Fibroblast of skin of right quadriceps (primary cell): ENCODE measurements at places on chromosomes 12 and 14.

DNA sequence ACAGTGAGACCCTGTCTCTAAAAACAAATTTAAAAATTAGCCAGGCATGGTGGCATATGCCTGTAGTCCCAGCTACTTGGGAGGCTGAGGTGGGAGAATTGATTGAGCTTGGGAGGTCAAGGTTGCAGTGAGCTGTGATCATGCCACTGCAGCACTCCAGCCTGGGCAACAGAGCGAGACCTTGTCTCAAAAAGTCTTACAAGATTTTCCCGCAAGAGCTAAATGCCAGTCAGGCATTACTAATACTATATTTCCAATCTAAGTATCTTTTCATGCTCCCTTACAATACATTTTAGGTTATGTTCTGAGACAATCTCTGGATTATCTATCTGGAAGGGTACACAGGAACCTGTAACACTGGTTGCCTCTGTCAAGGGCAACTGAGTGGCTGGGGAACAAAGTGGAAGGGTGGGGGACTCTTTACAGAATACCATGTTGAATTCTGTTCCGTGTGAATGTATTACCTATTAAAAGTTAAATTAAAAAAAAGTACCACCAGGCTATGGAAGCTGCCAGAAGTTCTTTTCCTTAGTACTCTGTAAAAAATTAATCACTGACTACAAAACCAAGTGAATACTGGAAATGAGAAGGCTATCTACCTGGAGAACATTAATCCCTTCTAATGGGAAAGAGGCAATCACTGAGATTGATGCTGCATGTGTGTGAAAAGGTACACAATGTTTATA is 56.7 kb downstream of the BTBD7 start:
- DNase-seq = no peak

GRCh38 chr12:29565727-29566126 is 68.2 kb upstream of the OVCH1 start:
- no peak for DNase-seq

DNA sequence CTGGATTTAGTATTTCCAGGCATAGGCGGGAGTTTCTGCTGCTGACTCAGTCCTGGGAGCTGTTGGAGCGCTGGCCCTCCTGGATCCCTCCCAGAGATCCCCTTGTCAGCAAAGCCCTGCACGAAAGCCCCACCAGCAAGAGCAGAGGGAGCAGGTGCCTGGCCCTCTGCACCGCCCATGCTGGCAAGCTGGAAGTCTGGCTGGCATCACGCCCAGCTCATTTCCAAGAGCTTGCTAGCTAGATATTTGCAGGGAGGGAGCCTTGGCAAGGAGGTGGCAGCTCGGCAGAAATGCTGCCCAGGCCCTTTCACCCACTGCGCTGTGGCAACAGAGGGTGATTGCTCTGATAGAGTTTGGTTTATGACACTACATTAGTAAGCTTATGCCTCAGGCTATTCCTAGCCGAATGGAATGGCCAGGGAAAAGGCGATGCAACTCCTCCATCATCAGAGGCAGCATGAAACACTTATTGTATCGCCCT is 193.9 kb downstream of the EMP1 start:
- DNase-seq = peak; percentile 44

GRCh38 chr14:53668897-53669296 is 287.7 kb downstream of the BMP4 start:
- peak; percentile 83 for DNase-seq

DNA sequence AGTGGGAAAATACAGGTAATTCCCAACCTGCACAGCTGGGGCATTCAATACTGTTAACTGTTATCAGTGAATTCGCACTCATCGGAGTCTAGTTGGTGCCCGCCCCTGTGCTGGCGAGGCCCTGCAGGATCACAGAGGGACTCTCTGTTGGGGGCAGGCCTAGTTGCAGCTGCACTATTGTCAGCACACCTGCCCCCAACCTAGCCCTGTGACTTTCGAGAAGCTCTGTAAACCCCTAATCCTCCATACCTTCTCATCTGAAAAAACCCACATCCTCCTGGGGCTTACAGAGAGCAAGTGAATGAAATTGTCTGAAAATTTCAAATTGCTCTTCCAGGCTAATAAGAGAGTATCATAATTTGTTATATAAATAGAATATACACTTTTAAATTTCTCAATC is 132.2 kb upstream of the NUDT4 start:
- DNase-seq = no peak

DNA sequence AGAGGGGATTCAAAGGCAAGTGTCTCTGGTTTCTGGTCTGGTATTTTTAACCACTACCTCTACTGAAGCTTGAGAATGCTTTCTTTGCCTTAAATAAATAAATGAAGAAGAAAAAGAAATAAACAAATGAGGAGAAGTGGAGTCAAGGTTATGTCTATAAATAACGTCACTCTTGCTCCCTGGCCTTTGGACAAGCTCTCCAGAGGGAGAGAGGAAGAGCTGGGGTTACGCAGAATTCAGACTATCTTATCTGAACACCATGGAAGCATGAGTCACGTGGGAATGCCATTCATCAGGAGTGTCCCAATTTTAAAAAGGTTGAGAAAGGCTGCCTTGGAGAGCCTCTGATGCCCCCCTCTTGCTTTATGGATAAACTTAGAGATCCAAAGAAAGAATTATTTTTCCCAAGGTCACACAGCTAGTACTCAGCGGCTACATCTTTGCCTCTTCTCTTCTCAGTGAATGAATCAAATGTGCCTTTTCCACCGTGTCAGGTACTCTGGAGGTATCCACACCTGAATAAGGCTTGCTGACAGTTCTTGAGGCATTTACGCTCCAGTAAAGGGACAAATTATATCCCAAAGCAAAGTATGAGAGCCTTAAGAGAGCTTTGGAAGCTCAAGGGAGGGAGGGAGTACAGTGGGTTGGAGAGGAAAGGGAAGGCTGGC is 12.9 kb upstream of the MSI1 start:
- no peak for DNase-seq

DNA sequence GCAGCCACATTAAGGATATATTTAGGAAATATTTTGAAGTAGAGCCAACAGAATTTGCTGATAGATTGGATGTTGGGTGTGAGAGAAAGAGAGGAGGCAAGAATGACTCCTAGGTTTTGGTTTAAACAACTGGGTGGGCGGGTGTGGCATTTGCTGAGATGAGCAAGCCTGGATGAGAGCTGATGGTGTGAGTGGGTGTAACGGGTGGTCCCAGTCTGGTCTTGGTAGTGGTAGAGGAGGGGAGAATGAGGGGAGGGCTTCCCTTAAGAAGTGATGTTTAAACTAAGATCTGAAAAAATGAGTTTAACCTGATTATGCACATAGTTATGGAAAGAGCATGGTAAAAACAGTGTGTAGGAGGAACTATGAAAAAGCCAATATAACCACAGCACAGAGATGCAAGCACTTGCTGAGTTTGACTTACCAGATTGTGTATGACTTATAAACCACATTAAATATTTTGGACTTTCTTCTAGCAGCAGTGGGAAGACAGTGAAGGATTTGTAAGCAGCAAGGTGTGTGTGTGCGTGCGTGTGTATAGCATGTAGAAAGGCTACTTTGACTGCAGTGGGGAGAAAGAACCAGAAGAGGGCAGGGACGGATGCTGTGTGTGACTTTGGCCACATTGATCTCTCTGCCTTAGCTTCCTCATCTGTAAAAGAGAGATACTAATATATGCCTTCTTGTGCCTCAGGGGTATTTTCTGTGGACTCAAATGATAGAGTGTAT is 139.7 kb downstream of the PRIMA1 start:
- DNase-seq = no peak

GRCh38 chr14:99278836-99279235 is 6.8 kb upstream of the BCL11B start:
- no peak for DNase-seq

DNA sequence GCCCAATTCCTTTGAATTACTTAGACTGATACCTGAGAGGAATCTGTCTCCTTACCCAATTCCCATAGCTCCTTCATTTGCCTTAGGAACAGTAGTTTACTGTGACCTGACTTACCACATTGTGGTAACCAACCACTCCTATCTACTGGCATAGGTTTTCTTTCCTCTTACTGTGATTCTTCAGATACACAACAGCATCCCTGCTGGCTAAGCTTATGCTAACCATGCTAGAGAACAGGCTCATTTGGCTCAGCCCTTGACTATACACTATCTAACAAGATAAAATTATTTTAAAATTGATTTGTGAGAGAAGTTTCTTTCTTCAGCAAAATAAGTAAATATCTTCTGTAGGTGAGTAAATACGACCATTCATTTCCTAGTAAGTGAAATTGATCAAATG is 320.4 kb upstream of the DDHD1 start:
- no peak for DNase-seq

DNA sequence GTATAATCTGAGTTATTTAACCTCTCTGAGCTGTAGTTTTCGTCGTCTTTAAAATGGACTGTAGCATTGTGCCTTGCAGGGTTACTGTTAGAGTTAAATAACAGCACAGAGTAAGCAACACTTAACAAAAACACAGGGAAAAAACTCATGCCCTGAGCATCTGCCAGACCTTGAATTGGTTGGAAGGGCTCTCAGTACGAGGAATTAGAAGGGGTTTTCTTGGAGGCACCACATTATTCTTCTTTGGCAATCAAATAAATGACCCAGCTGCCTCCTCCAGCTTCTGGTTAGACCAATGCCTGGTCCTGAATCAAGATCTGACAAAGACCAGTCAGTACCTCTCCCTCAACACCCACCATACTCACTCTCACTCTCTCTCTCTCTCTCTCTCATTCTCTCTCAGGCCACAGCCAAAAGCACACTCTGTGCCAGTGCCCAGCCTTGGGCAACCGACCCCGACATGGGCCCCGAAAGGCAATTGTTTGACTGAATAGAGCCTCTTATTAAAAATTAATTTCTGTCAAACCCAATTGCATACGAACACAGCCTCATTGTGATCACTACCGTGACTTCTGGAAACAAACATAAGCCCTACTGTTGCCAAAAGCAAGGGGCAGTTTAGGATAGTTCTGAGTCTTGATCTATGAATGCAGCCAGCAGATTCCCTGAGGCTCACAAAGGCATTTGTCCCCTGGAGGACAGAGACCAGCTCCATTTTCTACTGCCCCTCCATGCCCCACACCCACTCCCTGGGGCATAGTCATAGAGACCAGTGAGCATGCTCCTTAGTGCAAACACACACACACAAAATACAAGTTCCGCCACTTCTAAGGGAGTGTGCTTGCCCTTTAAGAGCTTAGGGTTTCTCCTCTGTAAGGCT is 23.9 kb downstream of the DUSP6 start:
- no peak for DNase-seq

DNA sequence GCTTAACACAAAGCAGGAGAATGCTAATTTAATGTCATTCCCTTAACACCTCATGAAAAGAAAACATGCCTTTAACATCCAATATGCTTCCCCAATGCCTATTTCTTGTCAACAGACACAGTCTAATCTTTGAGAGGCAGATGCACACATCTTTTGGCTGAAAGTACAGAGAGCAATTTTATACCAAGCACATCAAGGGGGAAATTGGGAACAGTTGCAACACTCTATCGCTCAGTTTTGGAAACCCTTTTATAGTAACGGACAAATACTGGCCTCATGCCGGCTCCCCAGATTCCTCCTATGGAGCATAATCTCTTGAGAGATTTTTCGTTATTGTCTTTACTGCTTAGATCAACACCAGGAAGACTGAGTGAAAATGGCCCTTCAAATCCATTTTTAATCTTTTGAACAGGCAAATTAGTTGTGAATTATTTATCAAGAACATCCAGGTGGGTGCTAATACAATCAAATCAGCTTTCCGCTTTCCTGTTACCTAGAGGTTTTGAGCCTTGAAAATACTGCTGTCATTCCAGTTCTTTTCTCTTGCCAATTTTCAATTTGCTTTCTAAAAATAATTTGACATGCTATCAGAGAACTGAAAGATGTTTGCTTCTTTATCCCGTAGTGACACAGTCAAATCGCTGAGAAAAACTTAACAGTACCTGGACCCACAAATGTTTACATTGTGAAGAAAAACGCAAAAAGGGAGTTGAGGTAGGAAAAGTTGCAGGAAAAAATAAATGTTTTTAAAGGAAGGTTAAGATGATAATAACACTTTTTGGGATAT is 60.7 kb upstream of the CAND1 start:
- no peak for DNase-seq

DNA sequence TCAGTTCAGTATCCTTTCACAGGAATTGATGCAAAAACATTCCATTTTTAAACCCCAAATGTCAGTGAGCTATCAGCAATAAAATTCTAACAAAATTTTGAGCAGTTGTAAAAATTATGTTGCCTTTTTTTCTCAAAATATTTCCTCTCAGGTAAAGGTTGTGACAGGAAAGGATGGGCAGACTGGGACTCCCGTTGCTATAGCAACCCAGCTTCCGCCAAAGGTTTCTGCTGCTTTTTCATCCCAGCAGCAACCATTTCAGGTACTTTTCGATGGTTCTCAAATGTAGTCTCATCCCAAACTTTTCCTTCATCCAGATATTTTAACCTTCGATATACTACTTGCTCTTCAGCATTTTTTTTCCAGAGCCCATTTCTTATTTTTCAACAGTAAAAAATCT is 13.6 kb downstream of the EP400 start:
- DNase-seq = no peak

GRCh38 chr12:131923260-131923659 is 5.8 kb upstream of the PUS1 start:
- no peak for DNase-seq

DNA sequence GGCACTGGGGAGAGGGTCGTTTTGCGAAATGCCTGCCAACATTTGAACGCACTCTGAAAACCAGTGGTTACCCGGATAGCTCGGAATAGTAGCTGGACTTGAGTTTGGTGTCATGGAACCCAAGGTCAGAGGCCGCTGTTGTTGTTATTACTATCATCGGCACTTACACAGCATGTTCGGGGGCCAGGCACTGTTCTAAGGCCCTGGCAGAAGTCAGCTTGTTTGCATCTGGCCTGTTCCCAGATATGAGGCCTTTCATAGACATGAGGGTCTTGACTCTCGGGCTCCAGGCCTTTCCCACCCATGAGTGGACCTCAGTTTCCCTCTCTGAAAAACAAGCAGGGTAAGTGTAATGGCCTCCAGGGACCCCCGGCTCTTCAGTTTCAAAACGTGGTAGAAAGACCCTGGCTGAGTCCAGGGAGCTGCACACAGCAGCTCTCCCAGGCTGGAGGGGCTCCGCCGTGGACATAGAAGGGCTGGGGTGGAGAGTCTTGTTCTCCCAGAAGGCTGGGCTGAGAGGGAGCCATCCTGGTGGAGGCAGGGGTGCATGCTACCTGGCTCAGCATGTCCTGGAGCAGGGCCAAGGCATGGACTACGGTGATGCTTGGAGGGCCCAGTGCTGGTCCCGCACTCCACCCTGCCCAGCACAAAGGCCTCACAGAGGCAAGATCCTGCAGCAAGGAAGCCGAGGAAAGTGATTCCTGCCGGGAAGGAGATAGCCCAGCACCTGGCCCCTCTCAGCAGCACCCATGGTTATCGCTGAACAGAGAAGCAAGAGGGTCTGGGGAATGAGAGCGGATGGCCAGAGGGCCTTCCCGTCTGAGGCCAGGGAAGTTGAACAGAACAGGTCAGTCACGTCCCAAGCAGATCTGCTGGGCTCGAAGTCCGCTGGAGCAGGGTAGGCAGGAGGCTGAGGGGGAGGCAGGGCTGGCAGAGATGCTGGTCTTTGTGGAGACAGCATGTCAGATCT is 63.5 kb upstream of the C14orf180 start:
- no peak for DNase-seq

GRCh38 chr14:104436047-104436591 is 143.4 kb upstream of the C14orf180 start:
- DNase-seq = no peak
